ENCODE measurements at places on chromosomes 4 and X.

DNA sequence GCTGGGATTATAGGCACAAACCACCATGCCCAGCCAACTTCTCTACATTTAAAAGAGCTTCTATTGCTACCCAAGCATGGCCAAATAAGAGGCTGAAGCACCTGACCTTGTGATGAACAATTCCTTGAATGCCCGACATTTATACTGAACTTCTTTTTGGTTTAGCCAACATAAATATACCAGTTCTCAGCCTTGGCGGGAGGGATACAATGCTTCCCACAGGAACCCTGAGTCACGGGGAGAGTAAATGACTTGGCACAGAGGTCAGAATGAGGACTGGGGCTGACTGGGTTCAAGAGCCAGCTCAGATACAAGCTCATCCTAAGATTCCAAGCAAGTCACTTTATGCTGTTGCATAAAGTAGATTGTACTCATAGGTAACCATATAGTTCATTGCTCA lies 6.1 kb downstream of the HOPX start:
- no peak for DNase-seq

DNA sequence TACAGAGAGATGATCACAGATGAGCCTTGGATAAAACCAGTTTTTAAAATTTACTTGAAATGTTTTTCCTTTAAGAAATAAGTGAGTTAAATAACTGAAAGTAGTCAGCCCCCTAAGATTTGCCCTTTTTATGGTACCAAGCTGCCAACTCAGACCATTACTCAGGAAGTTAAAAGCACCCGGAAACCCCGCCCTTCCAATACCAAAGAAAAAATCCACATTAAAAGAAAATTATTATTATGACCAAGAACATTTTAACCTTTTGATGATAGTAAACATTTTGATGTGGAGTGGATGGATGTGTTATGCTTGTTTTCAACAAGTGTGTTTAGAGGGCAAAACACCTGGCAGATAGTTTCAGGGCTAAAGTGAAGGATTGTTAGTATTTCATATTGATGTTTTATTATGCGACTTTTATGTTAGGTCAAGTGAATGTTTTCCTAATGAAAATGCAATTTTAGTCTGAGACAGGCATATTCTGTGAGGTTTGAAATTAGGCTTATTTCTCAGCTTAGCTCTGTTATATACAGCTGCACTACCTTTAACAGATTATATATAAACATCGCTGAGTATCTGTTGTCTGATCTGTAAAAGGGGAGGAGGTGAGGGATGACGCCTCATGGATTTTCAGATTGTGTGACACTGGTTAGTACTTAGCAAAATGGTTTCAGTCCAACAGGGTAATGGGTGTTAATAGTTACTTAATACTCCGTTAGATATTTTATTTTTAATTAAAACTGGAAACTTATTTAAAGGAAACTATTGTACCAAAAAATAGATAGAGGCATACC lies 89.0 kb downstream of the KDM6A start:
- no peak for DNase-seq

DNA sequence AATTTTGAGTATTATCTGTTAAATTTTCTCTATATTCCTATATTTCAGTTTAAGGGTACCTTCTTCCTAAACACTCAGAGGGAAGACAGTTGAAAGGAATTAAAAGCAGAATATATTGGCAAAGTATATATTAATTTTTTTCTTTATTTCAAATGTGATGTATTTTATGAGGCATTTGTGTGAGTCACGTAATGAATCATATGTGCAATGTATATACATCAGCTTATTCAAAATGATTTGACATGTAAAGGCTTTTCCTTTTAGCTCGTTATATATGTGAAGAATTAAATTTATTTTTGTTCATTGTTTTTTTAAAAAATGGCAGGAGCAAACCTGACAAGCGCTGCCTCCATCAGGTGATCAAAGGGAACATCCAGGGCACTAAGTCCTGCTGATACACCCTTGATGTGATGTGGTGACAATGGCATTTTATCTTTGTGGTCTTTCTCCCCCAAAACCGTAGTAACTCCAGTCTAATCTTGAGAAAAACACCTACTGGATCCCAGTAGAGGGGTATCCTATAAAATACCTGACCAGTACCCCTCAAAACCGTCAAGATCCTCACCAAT lies 8.9 kb downstream of the WWC2 start:
- no peak for DNase-seq

- no peak for DNase-seq
Observed at GRCh38 chrX:118221270-118221669, 104.7 kb upstream of the KLHL13 start.

DNA sequence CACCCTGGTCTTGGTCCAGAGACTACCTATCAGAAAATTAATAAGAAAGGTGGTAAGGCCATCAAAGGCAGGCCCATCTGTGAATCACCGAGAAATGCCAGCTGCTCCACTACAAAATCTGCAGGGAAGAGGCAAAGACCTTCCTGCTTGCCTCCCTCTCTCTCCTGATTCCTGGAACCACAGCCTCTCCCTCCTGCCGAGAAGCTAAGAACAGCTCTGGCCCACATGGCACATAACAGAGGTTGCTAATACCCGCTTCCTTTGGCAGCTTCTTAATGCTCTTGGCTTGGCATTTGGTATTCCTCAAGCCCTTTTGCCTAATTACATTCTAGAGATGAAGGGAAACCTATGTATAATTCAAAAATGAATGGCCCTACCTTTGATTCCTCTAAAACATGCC lies 32.9 kb downstream of the RAI2 start:
- DNase-seq, result no peak

DNA sequence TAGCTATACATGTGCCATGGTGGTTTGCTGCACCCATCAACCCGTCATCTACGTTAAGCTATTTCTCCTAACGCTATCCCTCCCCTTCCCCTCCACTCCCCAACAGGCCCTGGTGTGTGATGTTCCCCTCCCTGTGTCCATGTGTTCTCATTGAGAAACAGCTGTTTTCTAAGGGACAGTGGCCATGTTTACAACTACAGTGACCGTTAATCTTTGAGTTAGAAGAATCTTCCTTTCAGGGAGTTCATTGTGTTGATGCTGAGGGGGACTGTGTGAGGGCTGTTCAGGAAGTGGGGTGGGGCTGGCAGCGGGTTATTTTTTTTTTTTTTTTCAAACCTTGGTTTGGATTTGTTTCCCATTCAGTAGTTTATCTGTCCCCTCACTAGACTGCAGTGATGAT lies 179.9 kb downstream of the NHS start:
- no peak for DNase-seq

DNA sequence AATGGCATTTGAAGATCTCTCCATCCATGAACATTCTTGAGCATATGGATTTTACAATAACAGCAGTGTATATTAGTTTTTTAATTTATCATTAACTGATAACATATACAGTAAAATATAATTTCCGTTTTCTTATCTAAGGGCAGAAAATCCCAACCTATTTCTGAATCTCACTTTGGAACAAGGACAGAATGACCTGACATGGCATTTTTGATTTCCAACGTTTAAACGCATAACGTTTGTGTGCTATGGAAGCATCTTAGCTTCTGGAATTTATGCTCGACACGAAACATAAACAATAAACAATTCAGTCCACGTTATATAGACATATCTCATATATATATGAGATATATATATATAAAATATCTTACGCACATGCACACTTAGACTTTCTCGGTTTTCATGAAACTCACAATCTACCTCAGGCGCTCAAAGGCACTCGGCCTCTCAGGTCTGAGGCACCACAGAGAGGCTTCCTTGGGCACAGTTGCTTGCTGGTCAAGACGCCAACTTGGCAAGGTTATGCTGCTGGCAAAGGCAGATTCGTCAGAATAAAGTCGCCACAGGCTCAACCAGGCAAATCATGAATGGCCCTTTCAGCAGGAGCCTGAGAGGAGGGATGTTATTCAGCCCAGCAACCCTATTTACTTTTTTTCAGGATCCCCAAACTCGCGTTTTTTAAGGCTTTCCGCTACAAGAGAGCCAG lies 1.0 kb upstream of the UGT8 start:
- DNase-seq, result no peak
